ENCODE measurements at places on chromosomes 2 and 18. TPM values are rescaled to one million over a fixed set of nuclear protein-coding genes. Genes with fewer than 3 reads are reported as not detected.

DNA sequence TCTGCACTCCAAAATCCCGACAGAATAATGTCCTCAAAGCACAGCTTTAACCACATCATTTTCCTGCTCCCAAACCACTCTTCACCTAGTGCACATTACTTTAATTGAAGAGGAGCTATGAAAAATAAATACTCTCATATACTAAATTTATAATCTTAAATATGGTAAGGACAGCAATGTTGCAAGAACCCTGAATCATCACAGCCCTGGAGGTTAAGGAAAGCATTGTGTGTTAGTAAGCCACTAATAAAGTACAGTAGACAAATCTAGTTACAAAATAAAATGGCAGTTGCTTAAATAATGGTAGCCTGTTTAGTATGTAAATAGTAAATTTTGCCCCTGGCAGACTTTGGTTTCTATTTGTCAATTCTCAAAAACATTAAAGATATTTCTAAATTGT is 27.0 kb upstream of the CCDC178 start:
- no peak for DNase-seq

DNA sequence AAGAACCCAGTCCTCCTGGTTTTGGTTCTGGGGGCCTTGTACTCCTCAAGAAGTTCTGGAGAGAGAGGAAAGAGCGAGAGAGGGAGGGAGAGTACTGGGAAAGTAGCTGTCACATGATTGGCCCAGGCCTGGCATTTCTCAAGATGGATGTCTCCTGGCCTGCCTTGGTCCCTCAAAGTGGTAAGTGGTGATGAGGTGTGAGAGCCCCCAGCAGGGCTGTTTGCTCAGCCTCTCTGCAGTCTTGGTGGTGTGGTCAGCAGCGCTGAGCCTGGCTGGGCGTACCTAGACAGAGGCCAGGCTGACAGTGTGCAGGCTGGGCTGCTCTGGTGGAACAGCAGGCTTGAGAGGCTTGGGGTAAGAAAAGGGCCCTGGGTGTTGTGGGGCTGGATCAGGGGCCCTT is 2.5 kb downstream of the SPEG start:
- no peak for DNase-seq

DNA sequence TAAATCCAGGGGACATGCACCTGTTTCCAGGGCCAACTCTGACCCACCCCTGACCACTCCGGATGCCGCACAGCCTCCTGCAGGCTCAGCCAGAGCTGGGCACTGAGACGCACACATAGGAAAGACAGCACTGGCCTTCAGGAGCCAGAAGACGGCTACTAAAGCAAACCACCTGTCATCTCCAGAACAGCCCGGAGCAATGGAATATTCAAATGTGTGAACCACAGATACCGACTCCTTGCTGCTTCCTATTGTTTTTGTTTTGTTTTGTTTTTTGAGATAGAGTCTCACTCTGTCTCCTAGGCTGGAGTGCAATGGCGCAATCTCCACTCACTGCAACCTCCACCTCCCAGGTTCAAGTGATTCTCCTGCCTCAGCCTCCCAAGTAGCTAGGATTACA is 94.0 kb downstream of the LAMA1 start:
- no peak for DNase-seq

DNA sequence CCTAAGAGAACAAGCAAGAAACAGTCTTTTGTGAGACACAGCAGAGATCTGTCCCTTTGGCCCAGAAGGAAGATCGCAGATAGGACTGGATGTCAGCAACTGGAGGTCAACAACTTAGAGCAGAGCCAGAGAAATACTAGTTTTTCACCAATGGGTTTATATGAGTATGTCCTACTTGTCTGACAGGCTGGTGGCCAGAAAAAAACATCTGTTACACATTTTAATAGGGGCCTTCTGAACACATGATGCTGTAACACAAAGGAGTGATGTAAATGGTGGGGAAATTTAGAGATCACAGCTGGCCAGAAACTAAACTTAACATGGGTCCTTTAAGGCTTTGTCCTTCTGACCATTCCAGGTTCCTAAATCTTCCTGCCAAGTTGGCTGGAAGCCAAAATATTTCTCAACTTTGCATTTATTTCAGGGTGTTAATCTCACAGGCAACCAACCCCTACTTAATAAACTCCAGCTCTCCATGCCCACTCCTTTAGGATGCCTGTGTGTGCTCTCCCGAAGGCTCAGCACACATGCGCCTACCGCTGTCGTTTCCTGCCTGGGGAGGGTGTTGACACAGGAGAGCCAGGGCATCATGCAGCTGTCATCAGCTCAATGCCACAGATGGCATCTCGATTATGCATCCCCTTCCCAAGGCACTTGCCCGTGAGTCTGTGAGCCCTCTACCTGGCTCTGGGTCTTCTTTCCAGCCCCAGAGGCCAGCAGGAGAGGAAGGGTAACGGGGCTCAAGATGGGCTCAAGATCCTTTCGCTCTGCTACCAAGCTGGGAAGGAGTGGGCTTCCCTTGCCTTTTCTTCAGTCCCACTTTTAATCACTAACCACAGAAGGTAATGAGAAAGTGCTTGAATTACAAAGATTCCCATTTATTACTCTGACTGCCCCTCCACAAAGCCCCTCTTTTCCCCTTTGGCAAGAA is 252.5 kb downstream of the ETAA1 start:
- no peak for DNase-seq

DNA sequence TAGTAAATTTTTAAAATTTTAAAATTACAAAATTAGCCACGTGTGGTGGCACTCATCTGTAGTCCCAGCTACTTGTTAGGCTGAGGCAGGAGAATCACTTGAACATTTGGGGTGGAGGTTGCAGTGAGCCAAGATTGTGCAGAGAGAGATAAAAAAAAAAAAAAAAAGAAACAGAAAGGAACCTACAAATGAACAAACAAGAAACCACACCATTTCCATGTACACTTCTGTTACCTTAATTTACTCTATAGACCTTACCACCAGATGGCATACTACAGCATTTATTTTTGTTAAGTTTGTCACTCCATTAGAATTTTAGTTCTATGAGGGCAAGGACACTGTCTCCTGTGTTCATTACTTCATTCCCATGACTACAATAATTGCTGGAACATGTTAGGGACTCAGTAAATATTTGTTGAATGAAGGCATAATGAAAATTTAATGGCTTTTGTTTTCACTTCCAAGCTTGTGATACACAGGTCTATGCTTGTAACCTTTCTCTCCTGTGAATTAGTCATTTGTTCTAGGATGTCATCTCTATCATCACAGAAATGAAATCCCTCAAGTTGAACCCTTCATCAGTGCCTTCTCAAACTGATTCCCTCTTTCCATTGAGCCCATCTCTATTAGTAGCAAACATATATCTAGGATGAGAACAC is 76.0 kb downstream of the ARHGAP15 start:
- no peak for DNase-seq

- DNase-seq = peak; percentile 68
Measured at GRCh38 chr2:54708584-54709335, 14.7 kb upstream of the EML6 start.

STARD6 gene
- total RNA-seq = not detected

CEBPZOS gene
- total RNA-seq = 33.2 TPM

RIT2 gene
- total RNA-seq = not detected

CDH19 gene
- total RNA-seq = 1.9 TPM

C2orf66 gene
- total RNA-seq = not detected

All from Peyer's patch (tissue), 4 donors.